GM03348 (cell line): ENCODE measurements at places on chromosomes 12 and 14.
A peak's percentile ranks its signal among the peaks of the same experiment; 100 is the strongest.

- DNase-seq = peak; percentile 11
Observed at GRCh38 chr14:55605793-55606192, 25.8 kb downstream of the KTN1 start.

DNA sequence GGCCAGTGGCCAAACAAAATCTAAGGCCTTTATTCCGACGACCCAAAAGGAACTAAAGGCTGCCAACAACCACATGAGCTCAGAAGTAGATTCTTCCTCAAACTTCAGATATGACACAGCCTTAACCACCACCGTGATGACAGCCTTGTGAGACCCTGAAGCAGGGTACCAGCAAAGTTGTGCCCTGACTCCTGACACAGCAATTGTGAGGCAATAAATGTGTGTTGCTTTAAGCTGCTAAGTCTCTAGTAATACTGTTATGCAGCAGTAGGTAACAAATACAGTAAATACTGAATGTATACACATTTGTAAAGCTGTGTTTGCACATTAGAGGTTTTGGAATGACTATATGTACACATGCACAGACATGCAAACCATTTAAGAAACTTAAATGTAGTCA, 10.7 kb upstream of the SLC6A13 start:
- no peak for DNase-seq

GRCh38 chr14:103318750-103319419, 15.2 kb upstream of the EIF5 start:
- no peak for DNase-seq

GRCh38 chr12:115687094-115687493, 590.4 kb downstream of the MED13L start:
- DNase-seq = no peak

DNA sequence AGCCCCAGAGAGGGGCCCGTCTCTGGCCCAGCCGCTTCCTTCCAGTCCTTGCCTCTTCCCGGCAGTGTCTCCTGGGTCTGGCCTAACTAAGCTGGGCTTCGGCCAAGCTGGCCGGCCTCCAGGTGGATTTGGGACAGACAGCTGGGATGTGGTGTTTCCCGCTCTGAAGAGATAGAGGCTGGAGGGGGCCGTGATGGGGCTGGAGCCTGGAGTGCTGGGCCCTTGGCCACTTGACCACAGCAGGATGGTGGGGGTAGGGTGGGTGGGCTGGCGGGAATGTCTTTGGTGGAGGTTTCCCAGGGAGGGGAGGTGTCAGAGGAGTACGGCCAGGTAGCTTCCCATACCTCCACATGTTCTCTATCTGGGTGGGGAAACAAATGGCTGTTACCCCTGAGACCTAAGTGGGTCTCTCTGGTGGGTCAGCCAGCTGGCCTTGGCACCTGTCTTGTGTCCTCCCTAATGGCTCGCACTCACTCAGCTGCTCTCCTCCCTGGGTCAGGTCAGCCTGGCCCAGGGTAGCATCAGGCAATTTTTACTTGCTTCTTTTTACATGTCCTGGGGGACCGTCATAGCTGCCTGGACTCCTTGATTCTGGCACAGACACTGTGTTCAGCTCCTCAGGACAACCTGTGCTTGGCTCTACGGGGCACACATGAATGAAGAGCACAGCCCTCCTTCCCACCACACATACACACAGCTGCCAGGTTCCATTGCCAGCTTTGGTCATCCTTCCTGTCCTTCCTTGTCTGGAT, 19.8 kb upstream of the PGF start:
- DNase-seq = no peak

DNA sequence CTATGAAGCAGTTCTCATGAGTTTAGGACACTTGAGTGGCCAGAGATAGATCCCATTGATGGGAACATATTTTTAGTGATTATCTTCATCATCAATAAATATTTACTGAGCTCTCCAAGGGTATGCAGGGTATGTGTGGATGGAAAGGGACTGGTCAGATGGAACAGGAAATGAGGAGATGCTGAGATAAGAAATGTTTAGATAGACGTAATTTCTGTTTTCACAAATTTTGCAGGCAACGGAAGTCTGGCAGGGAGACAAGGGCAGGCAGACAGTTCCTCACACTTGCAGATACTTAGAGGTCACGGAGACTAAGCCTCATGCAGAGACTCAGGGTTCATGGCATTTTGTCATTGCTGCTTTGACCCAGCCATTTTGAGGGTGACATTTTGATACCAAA, 24.3 kb downstream of the BCL2L14 start:
- DNase-seq = no peak

DNA sequence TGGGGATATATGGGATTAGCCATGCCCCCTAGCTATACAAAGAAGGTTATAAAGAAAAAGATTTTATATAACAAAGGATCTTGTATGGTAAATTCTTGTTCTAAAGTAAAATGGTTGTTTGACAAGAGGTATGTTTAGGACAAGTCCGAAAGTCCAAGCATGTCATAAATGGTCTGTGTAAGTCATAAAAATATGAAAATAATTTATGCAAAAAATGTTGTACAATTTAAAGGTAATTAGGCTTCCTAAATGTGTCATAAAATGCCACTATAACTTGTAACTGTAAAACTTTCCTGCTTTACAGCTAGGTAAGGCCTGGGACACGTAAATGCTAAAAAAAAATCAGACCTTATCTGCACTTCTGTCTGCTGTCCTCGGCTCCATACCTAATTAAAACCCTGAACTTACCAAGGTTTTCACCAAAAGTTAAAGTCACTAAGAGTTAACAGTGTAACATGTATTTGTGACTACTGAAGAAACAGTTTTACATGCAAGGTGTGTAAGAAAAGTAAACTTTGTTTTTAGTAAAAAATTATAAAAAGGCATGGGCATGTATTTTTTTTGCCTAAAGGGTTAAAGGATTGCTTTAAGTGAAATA, 110.0 kb upstream of the RESF1 start:
- no peak for DNase-seq
